Stimulated activated effector memory CD8-positive, alpha-beta T cell treated with anti-CD3 and anti-CD28 coated beads, Interleukin-12 subunit alpha, Interleukin-12 subunit beta, amount 100 ng/mL, for 72 hours (primary cell): ENCODE measurements at places on chromosomes 5 and 9.

GRCh38 chr9:14155237-14155636, 158.7 kb downstream of the NFIB start:
- DNase-seq = no peak

DNA sequence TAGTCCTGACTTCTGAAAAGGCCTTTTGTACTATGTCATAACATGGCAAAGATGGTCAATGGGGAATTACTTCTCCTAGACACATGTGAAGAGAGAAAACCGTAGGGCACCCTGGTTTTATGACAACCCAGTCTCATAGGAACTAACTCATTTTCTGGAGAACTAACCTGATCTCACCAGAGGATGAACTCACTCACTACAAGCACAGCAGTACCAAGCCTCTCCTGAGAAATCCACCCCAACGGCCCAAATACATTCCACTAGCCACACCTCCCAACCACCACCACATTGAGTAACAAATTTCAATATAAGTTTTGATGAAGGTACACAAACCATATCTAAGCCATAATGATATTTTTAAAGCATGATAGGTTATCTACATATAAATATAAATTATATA, 909.3 kb upstream of the CDH10 start:
- DNase-seq = no peak

GRCh38 chr9:114484854-114485443, 20.3 kb downstream of the WHRN start:
- peak; percentile 72 for DNase-seq

GRCh38 chr5:43609752-43610151, 6.8 kb downstream of the NNT start:
- no peak for DNase-seq

- DNase-seq = no peak
These were observed 56.8 kb downstream of the PTPDC1 start for GRCh38 chr9:94140791-94141790.

GRCh38 chr5:141681695-141682641, at the start of gene ARAP3:
ARAP3 (minus strand) TSS chr5:141682230; CDS start chr5:141680486, 1,744 bp downstream.
- peak; percentile 67 for DNase-seq

GRCh38 chr5:113325054-113325453, 109.7 kb downstream of the TSSK1B start:
- DNase-seq = no peak

DNA sequence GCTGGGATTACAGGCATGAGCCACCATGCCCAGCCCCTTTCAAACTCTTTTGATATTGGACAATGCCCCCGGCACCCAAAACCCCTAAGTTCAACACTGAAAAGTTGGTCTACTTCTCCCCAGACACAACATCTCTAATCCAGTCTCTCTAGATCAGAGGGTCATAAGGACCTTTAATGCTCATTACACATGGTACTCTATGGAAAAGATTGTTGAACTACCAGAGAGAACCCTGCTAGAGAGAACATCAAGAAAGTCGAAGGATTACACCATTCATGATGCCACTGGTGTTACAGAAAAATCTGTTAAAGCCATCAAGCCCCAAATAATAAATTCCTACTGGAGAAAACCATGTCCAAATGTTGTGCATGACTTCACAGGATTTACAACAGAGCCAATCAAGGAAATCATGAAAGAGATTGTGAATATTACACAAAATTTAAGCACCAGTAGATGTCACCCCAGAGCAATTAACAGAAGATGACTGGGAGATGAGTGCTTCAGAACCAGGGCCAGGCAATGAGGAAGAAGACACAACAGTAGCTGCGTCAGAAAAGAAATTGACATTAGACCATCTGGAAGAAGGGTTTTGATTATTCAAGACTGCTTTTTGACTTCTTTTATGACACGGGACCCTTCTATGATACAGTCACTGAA, 28.3 kb upstream of the NIPAL4 start:
- DNase-seq = no peak

GRCh38 chr5:53194086-53194485, 84.5 kb upstream of the MOCS2 start:
- no peak for DNase-seq

DNA sequence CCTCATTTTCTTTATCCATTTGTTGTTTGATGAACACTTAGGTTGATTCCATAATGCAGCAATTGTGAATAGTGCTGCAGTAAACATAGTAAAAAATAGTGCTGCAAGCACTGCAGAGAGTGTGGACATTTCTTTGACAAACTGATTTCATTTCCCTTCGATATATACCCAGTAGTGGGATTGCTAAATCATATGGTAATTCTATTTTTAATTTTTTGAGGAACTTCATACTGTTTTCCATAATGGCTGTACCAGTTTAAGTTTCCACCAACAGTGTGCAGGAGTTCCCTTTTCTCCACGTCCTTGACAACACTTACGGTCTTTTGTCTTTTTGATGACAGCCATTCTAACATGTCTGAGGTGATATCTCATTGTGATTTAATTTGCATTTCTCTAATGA, 138.2 kb upstream of the PLPPR1 start:
- no peak for DNase-seq

DNA sequence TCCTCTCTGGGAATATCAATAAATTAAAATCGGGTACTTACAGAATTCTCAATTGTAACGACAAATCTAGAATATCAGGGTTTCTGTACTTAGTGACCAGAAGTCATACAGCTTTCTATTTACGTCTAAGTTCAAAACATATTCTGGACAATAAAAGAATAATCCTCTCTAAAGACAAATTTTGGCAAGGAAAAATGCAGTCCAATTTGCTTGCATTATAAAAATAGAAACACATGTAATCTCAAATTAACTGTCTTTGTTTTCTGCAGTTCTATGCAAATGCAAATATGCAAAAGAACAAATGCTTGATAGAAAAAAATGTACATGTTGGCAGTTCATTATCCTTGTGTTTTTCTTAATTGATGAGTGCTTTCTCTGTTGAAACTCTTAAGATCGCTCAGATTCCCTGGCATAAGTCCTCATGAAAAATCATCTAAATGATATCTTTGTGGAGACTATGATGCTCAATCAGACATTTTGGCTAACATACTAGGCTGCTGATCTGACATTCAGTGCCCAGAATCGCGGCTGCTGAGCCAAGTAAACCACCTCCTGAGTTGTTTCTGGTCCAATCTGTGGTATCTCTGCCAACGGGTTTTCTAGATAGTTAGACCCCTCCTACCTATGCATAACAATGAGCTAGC, 990.1 kb upstream of the C9orf72 start:
- DNase-seq = no peak
